ENCODE measurements at places on chromosomes 13 and 19.

GRCh38 chr13:84569366-84569765 is 687.1 kb upstream of the SLITRK1 start:
- DNase-seq = no peak

DNA sequence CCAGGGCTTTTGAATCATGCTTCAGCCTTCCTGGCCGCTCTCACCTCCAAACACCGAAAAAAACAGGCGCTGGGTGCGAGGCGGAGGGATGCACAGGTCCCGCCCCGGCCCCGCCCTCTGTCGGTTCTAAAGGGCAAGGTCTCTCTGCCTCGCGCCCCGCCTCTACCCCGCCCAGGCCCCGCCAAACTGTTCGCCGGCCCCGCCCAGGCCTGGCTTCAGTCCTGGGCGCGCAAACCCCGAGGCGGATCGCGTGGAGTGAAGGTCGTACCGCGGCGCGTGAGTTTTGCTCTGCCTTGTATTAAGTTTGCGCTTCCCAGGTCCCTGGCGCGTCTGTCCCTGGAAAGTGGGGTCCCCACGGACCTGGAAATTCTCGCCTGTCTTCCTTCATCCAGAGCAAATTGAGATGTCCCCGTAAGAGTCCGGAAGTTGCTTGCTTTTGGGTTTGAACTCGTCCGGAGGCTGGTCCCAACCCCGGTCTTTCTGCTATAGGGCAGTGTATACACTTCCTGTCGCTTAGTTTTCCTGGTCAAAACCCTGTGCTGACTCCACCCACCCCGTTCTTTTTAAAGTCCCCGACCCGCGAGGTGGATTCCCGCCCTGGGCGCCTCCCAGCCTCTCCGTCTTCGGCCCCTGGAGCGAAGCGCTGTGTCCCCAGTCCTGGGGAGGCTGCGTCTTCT is 8.4 kb downstream of the ZNF808 start:
- peak; percentile 83 for DNase-seq

DNA sequence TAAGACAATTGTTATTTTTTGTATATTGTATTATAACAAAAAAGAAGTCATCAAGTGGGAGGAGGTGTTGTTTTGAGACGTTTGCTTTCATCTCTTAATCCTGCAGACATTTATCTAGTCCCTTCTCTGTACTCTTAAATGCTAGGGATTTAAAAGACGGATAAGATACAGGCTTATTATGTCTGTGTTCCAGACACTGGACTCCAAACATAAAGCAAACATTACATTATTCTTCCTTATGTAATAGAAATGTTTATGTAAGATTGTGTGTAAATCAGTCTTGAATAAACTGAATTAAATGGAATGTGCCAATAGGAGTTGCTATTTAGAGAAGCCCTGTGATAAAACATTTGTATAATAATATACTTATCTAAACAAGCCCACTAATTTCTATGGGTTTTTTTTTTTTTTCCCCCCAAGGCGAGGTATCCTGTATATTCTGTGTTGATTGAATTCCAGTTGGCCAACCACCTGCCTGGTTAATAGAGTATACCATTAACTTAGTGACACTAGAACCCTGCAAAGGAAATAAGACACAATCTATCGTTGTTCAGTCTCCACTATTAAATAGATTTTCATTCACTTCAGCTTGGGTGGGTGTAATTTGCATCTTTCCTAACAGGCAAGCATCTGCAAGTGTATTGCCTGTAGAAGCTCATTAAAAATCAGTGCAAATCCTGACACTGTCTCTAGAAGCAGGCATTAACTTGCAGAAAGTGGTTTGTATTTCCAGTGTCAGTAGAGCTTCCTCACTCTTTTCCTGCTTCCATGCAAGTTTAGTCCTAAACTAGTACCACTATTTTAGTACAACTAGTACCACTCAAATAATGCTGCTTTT is 69.0 kb downstream of the LRCH1 start:
- DNase-seq = no peak

DNA sequence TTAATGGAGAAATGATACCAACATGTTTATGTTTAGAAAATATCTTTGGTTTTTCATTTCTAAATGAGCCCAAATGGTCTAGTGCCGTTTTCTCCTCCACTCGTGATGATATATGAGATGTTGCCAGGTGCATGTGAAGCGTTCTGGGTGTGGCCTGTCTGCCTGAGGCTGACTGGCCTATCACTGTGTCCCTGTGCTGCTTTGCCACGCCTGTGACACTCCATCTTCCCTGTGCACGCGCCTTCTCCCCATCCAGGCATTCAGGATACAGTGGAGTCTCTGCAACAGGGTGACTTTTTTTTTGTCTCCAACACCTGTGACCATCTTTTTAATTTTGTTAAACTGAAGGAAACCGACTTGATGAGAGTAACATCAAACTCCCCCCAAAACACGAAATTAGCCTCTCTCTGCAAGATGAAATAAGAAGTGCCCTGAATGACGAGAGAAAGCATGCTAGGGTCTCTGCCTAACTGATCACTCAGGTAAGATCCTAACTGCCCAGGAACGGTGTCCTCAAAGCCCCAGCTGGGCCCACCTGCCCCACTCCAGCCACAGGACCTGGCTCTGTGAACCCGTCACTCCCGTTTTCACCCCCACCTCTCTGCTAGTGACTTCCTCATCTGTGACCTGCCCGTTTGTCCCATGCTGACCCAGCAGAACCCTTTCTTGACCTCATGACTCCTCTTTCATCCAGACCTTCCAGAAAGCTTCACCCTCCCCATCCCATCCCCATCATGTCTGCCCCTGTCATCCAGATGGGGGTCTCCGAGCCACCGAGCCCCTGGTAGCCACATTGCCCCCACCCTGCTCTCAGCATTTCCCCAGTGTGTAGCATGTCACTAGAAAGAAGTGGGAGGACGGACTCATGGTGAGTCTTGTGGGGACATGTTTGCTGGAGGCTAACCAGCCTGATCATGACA is 33.2 kb upstream of the TFDP1 start:
- no peak for DNase-seq

GRCh38 chr13:79581870-79582315 is 100.9 kb downstream of the NDFIP2 start:
- DNase-seq = no peak

DNA sequence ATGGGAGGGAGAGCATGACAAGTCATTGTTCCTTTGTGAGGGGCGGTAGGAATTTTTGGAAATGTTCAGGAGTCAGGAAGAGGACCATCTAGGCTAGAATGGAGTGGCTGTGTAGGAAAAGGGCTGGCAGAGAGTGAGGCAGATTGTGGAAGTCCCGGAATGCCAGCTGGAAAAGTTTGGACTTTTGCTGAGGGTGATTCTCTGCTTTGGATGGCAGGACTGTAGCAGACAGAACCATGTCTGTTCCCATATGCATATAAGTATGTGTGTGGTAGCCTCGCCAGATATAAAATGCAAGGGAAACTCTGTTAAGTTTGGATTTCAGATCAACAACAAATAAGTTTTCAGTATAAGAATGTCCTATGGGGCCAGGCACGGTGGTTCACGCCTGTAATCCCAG is 112.1 kb downstream of the DNAJC15 start:
- no peak for DNase-seq

DNA sequence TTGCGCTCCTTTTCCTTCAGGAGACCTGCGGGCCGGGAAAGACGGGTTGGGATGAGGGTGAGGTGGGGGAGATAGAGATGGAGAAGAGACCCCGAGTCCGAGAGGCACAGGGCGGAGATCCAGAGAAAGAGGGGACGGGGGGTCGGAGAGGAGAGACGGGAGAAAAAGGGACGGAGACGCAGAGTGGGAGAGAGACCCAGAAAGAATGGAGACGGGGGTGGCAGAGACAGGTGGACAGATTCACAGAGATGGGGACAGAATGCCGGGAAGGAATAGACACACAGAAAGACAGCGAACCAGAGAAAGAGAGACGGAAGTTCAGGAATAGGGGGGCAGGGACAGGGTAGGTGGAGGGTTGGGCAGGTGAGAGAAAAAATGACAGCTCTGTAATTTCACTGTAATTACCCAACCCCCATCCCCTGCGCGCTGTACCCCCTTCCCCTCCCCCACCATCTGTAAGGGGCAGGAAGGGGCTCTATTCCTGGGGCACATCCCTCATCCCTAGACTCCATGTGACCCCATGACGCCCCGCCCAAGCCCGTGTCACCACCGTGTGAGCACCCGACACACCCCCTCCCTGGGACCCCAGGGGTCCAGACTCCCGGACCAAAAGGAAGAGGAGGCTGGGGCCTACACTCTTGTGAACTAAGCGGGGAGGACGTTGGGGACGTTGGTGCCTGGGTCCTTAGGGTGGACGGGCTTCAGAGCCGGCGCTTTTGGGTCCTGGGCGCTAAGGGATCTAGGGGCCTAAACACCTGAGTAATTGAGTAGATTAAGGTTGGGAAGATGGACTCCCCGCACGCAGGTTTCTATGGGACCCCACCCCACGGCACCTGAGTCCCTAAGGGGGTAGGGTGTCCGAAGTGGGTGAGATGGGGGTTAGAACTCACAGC is 967 bp downstream of the DBP start:
- DNase-seq = no peak

DNA sequence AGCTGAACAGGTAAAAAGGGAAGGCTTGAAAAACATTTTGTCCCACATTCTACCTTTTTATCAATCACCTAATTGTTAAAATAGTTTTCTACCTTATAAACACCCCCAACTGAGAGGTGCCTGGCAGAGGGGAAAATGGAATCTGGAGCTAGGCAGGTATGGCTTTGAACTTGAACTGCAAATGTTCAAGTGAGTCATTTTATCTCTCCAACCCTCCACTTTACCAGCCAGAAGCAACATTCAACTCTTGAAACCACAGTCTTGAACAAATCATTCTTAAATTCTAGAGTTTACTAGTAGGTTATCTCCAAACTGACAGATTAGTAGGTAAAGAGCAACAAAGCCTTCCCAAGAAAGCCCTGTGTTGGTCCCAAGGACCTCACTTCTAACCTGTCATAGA is 116.9 kb downstream of the ABCC4 start:
- DNase-seq = no peak

DNA sequence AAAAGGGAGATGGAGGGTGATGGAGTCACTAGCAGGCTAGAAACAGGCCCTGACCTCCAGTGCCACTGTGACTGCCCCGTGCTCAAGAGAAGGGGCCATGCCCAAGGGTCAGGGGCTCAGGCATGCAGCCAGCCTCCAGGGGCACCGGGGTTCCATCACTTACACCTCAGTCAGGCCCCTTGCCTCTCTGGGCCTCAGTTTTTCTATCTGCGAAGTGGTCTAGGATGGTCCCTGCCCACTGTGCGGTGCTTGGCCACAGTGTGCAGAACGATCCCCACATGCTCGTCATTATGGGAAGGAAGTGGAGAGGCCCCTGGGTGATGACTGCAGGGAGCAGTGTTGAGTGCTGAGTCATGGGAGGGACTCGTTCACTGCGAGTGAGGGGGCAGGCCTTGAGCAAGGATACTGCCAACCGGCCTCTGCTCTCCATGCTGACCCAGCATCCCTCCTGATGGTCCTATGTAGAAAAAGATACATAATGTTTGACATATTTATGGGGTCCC is 23.1 kb downstream of the TMED1 start:
- no peak for DNase-seq
